ENCODE measurements at places on chromosomes 7 and 10. TPM values are rescaled to one million over a fixed set of nuclear protein-coding genes. Genes with fewer than 3 reads are reported as not detected.

- DNase-seq, result no peak
Measured at GRCh38 chr7:133635541-133635940, 382.7 kb downstream of the EXOC4 start.

GRCh38 chr10:12389154-12389734, 39.9 kb downstream of the CAMK1D start:
- no peak for DNase-seq

- no peak for DNase-seq
Measured at GRCh38 chr7:49669692-49670260, 103.7 kb upstream of the VWC2 start.

The NUTM2B gene
- 0.24 TPM for total RNA-seq

The NAT16 gene
- total RNA-seq, result not detected

GRCh38 chr10:72263613-72264241, 10.0 kb upstream of the DDIT4 start:
- DNase-seq, result no peak

DNA sequence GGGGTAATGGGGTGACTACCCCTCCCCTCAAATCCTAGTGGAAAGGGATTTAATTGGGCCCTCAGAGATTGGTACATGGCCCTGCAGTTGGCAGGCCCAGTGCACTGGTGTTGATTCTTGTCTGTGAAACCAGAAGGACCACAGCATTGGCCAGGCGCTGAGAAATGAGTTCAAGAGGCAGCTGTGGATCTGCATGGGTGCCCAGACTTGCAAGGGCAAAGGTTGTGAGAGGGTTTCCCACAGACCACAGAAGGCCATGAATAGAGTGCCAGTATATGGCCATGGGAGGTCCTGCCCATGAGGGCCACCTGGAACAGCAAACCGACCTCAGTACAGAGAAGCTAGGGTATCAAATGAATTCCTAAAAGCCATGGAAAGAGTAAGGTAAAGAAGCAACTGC, 32.9 kb downstream of the TMEM168 start:
- no peak for DNase-seq

The SFRP4 gene
- 0.10 TPM for total RNA-seq

The VWA2 gene
- total RNA-seq, result not detected

The MOGAT3 gene
- total RNA-seq, result not detected

The CNOT4 gene
- total RNA-seq, result 11.9 TPM

- peak; percentile 35 for DNase-seq
Measured at GRCh38 chr7:46450886-46451285, 529.8 kb upstream of the IGFBP3 start.

The KIAA1217 gene
- total RNA-seq, result 8.2 TPM

DNA sequence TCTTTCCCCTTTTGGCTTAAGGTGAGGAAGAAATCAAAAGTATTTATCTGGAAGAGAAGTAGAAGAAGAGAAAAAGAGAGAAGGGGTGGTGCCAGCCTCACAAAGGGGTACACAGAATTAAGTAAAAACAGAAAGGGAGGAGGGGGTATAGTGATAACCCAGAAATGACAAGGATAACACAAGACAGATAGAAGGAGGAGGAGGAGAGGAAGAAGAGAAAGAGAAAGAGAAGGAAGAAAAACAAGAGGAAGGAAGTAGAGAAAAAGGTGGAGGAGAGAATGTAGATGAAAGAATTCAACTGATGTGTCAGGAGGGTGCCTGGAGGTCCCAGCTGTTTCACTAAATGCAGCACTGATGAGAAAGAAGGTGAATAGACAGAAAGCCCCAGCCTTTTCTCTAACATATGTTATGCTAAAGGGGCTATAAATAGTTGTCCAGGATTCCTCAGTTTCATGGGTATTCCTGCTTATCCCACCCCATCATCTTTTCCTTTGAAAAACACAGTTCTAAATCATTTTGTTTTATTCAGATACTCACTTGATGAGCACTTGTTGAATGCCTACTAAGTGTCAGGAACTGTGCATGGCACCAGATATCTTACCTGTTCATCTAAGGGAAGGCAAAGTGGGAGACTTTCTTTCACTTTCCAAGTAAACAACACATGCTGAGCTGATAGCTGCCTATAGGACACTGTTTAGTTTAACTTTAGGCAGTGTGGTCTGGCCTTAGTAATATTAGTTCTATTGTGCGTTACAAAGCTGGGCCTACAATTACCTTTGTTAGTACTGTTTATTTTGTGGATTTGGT, 8.0 kb downstream of the SEMA3E start:
- DNase-seq, result no peak

The H2BK1 gene
- not detected for total RNA-seq

The GPR15LG gene
- total RNA-seq, result not detected

The CNPY1 gene
- total RNA-seq, result not detected

GRCh38 chr7:129072479-129073011, 17.6 kb upstream of the TNPO3 start:
- no peak for DNase-seq

Measured in RPMI7951 (cell line).